HCEC 1CT (cell line): ENCODE measurements at places on chromosomes 1 and 21.

GRCh38 chr1:154338875-154339274, 13.6 kb downstream of the ATP8B2 start:
- no peak for DNase-seq

DNA sequence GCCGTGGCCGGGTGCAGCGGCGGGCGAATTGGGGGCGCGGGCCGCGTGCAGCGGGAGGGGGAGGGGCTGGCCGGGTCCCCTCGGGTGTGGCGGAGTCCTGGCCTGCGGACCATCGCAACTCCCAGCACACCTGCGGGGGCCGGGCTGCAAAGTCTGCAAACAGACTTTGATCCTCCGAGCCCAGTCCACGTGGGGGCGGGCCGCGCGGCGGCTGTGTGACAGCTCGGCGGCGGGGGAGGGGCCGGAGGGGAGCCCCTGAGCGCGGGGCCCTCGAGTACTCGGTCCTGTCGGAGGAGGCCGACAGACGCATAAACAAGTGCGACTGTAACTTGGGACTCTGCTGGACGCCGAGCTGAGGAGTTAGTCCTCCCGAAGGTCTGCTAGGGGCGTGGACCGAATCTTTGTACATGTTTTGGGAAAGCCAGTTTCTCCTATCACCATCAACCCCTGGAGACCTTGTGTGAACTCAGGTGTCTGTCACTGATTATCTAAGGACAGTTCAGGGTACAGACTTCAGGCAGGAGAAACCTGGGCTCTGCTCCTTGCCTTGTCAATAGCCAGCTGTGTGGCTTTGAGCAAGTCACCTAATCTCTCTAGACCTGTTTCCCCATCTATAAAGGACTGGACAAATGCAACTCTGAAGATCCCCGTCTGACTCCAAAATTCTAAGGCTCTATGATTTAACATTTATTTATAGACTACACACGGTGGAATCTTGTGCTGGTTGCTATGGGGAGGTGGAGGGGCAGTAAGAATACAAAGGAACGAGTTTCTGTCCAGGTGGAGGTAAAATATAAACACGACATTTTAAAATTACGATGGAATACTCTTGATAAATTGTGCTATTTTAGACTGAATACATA, 710 bp upstream of the SLC30A1 start:
- DNase-seq: peak; percentile 18

DNA sequence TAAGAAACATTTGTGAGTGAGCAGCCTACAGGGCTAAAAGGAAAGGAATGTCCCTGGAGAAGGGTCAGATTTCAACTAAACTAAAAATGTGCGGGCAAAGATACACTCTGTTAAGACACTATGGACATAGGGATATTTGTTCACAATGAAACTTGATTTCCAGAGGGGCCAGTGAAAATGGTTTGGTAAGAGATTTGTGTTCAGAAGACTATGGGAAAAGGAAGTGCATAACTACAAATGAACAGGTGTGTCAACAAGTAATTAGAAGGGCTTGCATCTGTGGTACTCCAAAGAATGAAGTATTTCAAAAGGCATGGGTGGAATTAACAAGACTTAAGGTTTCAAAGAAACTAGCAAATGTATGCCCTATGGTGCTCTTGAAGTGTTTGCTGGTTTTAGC, 60.4 kb downstream of the NME7 start:
- DNase-seq: no peak

DNA sequence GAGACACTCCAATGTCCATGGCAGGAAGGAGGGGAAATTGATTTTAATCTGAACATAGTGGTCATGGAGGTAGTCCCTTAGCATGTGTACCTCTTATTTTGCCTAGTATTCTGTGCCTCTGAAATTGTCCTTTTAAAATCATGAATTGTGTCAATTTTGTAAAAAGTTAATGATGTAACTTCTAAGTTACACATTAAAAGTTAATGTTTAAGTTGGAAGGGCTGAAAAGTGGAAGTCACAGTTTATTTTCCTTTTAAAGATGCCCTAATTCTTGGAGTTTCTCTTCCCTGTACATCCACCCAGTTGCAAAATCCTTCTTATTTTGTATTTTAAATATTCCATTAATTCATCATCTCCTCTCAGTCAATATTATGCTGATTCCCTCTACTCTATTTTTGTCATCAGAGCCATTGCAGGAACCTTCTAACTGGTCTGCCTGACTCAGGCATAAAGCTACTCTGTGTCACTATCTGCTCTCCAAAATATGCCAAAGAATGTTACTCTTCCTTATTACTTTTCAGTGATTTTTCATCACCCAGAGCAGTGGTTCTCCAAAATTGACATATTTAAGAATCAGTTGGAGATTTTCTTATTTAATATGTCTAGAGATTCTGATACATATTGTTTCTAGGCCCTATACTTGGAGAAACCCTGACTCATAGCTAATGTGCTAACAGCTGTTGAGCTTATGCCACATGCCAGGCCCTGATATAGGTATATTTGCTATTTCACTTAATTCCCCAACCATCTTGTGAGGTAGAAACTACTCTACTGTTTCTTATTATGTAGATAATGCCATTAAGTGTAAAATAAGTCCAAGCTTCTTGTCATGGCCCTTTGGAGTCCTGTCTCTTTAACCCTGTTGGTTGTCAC, 5.1 kb downstream of the HOOK1 start:
- no peak for DNase-seq

DNA sequence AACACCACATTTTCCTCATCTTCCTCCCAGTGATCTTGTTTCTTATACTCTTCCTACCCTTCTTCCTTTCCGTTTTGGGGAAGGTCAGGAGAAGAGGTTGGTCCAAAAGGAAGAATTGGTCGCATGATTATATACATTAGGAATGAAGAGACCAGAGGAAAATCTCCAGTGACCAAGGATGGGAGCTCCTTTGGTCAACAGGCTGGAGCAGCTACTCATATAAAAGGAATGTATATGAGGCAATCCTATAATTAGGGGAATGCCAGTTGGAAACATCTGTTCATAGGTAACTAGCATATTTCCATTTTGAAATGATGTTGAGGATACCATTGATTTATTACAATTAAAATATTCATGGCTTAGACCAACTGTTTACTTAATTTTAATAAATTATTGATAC, 114.5 kb downstream of the LRRC40 start:
- peak; percentile 93 for DNase-seq

GRCh38 chr1:1627829-1628753, 3.9 kb upstream of the MMP23B start:
- no peak for DNase-seq

DNA sequence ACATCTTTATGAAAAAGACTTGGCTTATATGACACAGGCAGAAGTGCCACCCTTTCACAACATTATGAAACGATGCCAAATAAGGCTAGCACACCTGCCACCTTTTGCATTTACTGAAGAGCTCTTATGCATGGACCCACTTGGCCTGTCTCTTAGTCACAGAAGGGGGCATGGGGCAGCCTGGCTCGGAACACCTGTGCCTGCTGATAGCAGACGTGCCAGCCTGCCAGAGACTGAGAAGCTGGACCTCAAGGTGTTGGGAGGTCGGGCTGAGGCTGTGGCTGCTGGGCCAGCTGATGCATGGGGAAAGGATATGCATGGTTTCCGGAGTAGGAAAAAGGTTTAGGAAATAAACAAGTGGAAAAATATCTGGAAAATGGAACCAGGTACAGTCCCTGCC, 21.5 kb downstream of the RCAN1 start:
- no peak for DNase-seq

DNA sequence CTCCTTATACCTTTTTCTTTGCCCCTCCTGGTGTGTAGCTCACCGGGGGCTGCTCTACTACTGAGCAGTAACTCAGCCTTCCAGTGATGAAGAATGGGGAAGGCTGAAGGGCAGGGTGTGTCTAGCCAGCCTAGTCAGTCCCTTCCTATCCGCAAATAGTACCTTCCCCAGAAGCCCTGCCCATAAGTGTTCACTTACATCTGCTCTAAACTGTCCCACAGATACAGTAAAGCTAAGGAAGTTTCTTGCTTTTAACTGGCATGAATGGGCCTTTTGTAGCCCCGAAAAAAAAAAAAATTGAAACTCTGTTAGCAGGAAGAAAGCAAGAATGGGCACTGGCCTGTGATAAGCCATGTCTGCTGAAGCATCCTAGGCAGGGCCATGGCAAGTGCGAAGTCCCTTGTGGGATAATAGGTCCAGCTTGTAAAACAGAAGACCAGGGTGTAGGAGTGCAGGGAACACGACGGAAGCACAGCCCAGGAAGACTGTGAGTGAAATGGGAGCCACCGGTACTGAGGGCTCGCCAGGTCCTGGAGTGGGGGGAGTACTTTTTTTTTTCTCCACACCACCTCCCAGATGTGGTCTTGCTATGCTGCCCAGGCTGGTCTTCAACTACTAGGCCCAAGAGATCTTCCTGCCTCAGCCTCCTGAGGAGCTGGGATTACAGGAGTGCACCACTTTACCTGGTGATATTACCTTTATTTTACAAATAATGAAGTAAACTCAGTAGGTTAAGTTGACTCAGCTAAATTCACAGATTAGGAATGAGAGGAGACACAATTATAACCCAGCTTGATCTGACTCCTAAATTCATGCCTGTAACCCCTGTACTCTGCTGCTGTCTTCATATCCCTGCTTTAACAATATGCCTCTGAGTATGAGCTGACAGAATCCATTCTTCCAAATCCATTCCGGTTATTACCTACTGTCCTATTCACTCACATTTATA, 347.5 kb downstream of the SMYD3 start:
- DNase-seq: no peak

GRCh38 chr1:191592039-191592438, 566.2 kb upstream of the RGS18 start:
- DNase-seq: peak; percentile 2

GRCh38 chr1:16644193-16644481, 22.6 kb downstream of the RNU1-3 start:
- DNase-seq: no peak
